Stimulated activated naive CD4-positive, alpha-beta T cell (primary cell): ENCODE measurements at places on chromosomes 2 and 18.
A peak's percentile ranks its signal among the peaks of the same experiment; 100 is the strongest.

- DNase-seq, result no peak
Measured at GRCh38 chr2:189582809-189583192, 2.2 kb upstream of the SLC40A1 start.

DNA sequence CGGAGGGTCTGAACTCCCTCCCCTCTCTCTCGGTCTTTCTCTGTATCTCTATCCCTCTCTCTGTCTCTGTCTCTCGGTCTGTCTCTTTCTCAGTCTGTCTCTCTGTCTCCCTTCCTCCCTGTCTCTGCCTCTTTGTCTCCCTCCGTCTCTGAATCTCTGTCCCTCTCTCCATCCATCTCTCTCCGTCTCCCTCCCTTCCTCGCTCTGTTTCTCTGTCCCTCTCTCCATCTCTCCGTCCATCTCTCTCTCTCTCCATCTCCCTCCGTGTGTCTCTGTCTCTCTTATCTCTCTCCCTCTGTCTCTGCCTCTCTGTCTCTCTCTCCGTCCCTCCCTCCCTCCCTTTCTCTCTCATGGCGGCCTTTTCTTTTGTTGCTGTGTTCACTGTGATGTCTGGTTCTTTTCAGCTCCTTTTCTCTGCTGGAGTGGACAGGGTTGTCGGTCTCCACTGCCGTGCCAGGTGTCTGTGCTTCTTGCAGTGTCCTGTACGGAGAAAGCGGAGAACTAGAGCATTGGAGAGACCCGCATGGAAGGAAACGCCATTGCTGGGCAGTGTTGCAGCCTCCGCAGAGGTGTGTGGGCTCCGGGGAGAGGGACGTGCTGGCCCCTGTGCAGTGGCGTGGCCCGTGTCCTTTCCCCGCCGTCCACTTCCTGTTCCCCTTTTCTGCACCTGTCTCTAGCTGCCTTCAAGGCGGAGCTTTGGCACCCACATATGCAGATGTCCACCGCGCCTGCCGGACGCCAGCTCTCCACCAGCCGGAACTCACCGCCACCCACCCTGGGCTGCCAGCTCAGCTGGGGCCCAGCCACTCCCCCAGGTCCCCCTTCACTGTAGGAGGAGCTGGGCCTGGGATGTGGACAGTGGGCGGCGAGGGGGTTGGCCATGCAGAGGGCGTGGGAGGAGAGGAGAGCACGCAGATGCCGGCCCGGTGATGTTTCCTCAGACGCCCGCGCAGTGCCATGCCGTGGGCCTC lies 113.1 kb downstream of the NFATC1 start:
- no peak for DNase-seq

GRCh38 chr2:228245601-228246000 lies 64.1 kb upstream of the SPHKAP start:
- no peak for DNase-seq

DNA sequence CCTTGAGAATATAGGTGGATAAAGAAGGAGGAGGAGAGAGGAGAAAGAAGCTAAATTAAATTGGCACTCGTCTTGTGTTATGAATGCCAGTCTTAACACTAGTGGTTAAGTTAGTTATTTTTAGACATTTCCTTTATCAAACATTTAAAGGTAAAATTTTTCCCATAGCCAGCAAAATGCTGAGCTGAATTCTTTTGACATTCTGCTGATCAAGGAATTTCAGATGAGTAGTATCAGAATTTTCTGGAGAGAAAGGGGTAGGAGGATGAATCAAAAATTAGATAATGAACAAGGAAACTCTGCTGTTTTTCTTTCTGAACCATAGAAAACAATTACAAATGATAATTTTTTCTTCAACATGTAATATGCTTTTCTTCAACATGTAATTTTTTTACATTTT lies 52.5 kb downstream of the ASXL3 start:
- DNase-seq, result no peak

DNA sequence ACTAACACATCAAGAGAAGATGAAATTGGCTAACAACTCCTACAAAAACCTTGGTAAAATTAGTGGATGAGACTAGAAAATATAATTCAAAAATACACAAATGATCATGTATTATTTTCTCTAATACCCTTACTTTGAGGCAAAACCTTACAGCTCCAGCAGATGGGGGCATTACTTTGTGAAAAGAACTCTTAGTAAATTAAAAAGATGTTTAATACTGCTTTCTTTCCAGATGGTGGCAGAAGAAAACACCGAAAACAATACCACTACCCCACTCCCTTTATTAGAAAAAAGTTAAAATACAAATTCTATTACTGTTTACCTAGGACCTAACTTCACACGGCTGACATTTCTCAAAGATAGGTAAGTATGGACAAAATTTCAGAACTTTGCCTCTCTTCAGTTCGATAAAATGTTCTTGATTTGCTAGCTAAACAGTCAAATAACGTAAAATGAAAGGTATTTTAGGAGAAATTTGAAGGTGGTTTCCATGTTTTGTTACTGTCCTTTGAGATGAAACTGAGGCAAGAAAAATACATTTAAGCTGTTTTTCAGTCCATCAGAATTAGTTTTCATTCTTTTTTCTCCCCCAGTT lies 30.6 kb downstream of the ORC4 start:
- peak; percentile 7 for DNase-seq

- no peak for DNase-seq
Measured at GRCh38 chr2:1866402-1867111, 122.2 kb upstream of the PXDN start.

DNA sequence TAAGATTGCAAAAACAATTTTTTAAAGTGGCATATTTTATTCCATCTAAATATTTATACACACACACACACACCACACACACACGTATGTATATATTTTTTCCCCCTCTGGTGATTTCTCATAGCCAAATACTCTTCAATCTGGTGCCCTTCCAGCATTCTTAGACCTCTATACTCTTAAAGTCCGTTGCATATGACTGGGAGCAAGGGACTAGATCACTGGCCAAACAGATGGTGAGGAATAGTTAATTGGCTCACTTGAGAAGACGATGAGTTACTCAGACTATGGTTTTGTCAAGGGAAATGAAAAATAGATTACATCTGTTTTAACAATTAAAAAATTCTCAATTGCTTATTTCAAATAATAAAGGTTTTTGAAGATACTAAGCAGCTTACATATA lies 512.5 kb upstream of the LRRTM4 start:
- no peak for DNase-seq
